ENCODE measurements at places on chromosomes 12 and 14.
A peak's percentile ranks its signal among the peaks of the same experiment; 100 is the strongest.

- DNase-seq: no peak
Measured at GRCh38 chr12:90514325-90514724, 440.7 kb downstream of the CCER1 start.

GRCh38 chr12:111427417-111428074 is 21.8 kb downstream of the SH2B3 start:
- DNase-seq: no peak

- DNase-seq: no peak
Measured at GRCh38 chr14:22194664-22195063, 394.4 kb downstream of the DAD1 start.

DNA sequence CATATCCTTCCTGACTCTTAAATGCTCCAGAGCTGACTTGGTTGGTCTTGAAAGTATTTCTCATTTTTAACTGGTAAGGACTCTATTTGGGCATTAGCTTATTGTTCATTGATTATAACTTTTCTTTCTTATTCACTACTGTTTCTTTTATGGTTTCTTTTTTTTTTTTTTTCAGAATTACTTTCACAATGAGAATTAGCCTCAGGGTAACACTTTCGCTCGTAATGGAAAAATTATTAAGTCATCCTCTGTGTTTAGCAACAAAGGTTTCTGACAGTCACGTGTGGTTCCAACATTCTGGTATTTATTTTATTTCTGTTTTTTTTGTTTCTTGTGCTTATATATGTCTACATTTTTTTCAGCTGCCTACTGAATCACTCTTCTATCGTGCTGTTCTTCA is 80.0 kb downstream of the METTL25 start:
- no peak for DNase-seq

- DNase-seq: no peak
Measured at GRCh38 chr14:105532735-105533141, 6.4 kb downstream of the TMEM121 start.

GRCh38 chr12:104951759-104952509 is 6.2 kb downstream of the SLC41A2 start:
- no peak for DNase-seq

DNA sequence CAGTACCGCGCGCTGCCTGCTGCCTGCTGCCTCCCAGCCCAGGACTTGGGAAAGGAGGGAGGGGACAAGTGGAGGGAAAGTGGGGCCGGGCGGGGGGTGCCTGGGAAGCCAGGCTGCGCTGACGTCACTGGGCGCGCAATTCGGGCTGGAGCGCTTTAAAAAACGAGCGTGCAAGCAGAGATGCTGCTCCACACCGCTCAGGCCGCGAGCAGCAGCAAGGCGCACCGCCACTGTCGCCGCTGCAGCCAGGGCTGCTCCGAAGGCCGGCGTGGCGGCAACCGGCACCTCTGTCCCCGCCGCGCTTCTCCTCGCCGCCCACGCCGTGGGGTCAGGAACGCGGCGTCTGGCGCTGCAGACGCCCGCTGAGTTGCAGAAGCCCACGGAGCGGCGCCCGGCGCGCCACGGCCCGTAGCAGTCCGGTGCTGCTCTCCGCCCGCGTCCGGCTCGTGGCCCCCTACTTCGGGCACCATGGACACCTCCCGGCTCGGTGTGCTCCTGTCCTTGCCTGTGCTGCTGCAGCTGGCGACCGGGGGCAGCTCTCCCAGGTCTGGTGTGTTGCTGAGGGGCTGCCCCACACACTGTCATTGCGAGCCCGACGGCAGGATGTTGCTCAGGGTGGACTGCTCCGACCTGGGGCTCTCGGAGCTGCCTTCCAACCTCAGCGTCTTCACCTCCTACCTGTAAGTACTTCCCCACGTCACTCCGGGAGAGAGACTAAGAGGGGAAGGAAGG is at the start of gene LGR5:
TSS of gene LGR5 (plus strand) at position 186 of the 732 bp plus-strand sequence. CDS start at position 469, 283 bp downstream.
- DNase-seq: peak; percentile 89

- DNase-seq: no peak
Measured at GRCh38 chr14:32571995-32572866, 243.1 kb downstream of the AKAP6 start.

- no peak for DNase-seq
Measured at GRCh38 chr12:28537474-28537873, 347.2 kb downstream of the CCDC91 start.

DNA sequence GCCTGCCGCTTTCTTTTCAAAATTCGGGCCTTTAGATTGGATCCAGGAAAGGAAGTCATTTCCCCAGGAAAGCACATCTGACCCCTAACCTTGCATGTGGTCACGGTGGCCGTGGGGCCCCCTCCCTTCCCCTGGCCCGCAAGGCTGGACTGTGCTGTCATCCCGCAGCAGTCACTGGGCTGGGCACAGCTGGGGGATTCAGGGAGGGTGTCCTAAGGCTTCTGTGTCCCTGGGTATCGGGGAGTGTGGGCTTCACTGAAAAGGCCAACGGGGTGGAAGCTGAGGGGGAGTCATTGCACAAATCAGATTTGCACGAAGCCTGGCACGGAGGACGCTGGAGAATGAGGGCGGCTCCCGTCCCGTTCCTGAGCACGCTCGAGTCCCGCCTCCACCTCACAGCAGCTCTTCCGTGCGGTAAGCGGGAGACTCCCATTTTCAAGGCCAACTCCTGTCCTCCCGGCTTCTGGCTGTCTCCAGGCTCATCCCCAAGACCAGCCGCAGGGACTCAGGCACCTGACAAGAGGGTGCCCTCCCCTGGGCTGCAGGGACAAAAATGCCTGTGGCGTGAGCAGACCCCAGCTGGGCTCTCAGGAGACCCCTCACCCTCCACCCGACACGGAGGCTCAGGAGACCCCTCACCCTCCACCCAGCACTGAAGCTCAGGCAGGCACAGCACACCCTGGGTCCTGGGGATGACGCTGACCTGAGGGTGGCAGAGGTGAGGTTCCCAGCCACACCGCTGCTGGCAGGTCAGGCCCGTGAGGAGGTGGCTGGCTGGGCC is 9.6 kb downstream of the XRCC3 start:
- no peak for DNase-seq

GRCh38 chr14:54381821-54382220 is 15.0 kb upstream of the CDKN3 start:
- no peak for DNase-seq

DNA sequence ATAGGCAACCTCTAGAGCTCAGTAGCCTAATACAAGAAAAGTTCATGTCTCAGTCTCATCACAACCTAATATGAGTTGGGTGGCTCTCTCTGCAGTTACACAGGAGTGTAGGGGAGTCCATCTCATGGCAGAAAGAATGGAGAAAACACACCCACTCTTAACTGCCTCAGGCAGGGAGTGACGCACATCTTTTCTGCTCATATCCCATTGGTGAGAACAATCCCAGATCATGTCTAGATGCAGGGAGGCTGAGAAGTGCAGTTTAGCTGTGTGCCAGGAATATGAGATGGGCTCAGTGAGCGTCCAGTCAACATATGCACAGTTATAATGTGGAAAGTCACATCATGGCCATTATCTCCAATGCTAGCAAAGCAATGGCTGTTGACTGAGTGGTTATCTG is 59.3 kb upstream of the KCNA5 start:
- DNase-seq: no peak

DNA sequence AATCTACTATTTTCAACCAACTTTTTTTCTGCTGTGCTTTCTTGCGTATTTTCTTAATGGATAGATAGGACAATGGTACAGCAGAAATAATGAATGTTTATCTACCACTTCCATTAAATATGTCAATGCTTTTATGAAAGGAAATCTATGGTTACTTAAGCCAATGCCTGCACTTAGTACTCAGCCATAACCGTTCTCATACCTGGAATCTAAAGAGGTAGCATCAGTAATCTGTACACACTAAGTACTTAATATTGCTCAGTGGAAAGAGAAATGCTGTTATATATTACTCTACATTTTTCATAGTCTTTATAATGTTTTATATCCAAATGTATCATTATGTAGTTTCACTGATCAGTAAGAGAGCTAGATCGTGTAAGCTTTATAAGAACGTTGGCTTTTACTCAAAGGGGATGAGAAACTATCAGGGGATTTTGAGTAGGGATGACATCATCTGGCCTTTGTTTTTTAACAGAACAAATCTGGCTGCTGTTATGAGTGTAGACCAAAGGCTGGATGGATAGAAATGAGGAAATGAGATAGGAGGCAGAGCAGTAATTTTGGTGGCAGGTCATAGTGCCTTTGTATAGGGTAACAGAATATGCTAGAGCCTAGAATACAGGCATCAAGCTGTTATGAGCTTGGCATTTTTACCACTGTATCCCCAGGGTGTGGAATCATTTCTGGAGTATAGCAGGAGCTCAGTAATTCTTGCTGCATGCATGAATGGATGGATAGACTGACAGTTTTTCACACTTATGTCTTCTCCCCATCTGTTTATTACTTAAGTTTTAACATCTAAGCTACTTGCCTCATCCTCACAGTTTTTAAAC is 34.0 kb downstream of the ALG10B start:
- DNase-seq: no peak

- peak; percentile 75 for DNase-seq
Measured at GRCh38 chr12:26233631-26234030, 38.3 kb downstream of the SSPN start.

- DNase-seq: no peak
Measured at GRCh38 chr12:58889557-58889956, 30.7 kb downstream of the LRIG3 start.

DNA sequence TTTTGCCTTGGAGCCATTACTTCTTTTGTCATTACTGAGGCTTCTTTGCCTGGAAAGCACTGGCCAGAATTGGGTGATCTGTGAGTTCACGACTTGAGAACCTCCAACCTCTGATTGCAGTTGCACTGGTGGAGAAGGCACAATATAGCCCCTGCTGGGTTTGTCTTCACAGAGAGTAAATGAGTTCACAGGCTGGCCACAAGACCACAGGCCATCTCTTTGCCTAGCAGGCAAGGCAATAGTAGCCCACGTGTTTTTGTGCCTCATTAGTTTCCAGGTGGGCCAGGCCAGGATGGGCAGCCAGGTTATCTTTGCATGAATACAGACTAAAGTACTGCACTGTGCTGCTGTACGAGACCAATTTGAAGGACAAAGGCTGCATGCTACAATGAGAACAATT is 468.8 kb downstream of the NRXN3 start:
- DNase-seq: no peak

GRCh38 chr12:96371790-96372699 is 28.2 kb downstream of the CDK17 start:
- DNase-seq: no peak

DNA sequence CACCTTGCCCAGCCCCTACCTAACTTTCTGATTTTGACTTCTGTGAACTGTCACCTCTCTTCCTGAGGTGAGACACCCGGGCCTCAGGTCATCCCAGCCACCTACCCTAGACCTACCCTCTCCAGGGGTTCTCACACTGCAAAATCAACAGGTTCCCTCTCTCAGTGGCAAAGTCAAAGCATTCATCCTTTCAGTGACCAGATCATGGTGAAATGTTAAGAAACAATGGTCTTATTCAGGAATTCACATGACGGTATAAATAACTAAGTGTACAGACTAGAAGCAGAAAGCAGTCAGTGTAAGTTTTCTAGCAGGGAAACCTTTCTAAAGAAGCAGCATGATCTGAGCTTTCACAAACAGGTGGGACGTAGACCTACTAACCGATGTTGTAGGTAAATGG is 133.4 kb downstream of the TMTC1 start:
- no peak for DNase-seq

DNA sequence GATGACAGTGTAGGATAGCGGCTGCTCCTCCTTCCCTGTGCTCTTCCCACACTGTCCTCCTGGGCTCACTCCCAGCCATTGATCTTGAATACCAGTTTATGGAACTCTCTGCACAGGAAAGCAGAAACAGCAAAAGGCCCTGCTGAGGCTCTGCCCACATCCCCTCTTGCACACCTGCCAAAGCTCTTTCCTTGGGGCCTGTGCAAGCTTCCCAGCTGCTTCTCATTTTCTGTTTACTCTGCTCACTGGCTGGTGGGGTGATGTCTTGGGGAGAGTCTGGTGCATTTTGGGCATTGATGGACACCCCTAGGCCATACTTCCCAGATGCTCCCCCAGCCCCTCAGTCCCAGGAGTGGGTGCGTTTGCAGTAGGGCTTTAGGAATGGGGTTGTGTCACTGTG is 361.8 kb downstream of the TMEM121 start:
- DNase-seq: peak; percentile 8

DNA sequence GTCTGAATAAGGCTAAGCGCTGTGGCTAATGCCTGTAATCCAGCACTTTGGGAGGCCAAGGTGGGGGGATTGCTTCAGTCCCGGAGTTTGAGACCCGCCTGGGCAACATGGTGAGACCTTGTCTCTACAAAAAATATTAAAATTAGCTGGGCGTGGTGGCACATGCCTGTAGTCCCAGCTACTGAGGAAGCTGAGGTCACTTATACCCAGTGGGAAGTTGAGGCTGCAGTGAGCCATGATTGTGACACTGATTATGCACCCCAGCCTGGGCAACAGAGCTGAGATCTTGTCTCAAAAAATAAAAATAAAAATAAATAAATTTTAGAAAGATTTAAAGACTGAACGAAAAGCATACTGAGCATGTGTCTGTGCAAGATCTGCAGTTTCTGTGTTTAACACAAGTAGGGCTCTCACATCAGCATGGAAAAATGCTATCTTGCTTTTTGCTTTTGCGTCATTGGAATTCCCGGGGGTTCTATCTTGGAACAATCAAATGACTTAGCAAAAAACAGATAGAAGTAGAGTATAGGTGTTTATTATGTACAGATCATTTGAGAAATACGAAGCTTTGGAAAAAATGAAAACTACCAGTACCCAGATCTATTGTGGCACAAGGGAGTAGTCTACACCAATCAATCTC is 161.9 kb downstream of the CAPZA3 start:
- no peak for DNase-seq

GRCh38 chr12:16526693-16527092 is 79.3 kb downstream of the LMO3 start:
- DNase-seq: no peak

GRCh38 chr12:130078852-130079251 is 83.4 kb upstream of the FZD10 start:
- DNase-seq: no peak

DNA sequence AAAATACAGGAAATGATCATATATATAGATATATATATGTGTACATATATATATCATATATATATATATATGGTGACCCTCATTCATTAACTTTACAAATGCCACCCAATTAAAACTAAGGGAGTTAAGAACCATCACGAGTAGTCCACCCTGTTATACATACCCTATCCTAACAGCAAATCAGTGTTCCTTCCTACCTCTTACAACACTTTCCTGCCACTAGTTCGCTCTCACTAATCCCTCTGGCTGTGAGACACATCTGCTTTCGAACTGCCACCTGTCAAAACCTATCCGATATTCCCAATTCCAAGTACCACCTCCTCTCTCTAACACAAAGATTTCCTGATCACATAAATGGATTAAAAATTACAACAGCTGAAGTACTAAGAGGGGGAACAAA is 100.5 kb downstream of the EEA1 start:
- DNase-seq: no peak

DNA sequence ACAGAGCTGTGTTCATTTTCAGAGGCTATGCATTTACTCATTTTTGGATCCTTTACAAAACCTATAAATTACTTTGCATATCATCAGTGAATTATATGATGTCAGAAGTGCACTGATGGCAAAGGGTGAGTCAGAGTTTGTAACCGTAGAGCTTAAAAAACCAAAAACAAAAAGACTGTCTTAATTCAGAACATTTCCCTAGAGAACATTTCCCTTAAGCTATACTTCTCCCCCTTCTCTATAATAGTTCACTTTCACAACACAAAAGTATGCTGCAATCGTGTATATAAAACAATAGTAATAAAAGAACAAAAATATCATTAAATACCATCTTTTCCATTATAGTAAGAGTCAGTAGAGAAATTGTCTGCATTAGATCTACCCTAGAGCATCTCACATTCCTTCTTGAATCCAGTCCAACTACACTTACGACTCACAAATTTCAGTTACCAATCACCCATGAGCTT is 934.9 kb downstream of the LRFN5 start:
- DNase-seq: no peak

- DNase-seq: no peak
Measured at GRCh38 chr14:77190977-77191376, 9.4 kb downstream of the TMEM63C start.

Data from left forelimb (tissue), 1 donor.